ENCODE measurements at places on chromosomes 13 and 19.

GRCh38 chr13:72205773-72206172 is 338.8 kb upstream of the DACH1 start:
- DNase-seq: peak; percentile 39

- DNase-seq: no peak
Measured at GRCh38 chr19:44303320-44303719, 1.5 kb downstream of the ZNF235 start.

DNA sequence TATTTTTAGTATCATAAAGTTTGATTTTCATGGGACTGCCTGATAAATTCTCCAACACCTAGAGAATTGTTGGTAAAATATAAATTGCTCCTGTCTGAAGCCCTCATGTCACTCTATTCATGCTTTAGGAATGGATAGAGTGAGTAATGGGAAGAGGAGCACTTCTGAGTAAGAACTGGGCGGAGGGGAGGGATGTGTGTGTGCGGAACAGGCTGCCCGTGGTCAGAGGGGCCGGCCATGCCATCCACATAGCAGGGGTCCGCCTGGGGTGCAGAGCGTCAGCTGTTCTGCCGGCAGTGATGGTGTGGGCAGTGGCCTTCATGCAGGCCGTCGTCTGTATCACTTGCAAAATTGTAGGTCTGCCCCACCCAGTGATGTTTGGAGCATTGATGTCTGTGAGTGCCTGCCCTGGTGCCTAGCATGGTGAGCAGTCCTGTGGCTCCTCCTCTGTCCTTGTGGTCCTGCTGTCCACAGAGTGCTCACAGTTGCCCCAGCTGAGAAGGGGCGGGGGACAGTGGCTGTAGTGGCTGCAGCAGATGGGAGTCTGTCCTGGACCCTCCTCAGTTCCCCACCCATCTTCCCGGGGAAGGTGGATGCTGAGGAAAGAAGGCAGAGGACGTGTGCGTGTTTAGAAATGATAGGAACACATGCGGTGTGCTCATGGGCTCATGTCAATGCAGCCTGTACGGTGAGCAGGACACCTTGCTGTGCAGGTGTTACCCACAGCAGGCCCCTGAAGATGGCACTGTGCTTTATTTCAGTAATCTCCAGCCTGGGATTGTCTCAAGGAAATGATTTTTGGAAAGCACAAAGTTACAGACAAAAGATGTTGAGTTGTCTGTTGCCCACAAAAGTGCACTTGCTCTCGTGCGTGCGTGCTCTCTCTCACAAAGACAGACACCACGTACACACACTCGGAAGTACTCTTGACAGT is 49.4 kb upstream of the TEX29 start:
- DNase-seq: peak; percentile 42

DNA sequence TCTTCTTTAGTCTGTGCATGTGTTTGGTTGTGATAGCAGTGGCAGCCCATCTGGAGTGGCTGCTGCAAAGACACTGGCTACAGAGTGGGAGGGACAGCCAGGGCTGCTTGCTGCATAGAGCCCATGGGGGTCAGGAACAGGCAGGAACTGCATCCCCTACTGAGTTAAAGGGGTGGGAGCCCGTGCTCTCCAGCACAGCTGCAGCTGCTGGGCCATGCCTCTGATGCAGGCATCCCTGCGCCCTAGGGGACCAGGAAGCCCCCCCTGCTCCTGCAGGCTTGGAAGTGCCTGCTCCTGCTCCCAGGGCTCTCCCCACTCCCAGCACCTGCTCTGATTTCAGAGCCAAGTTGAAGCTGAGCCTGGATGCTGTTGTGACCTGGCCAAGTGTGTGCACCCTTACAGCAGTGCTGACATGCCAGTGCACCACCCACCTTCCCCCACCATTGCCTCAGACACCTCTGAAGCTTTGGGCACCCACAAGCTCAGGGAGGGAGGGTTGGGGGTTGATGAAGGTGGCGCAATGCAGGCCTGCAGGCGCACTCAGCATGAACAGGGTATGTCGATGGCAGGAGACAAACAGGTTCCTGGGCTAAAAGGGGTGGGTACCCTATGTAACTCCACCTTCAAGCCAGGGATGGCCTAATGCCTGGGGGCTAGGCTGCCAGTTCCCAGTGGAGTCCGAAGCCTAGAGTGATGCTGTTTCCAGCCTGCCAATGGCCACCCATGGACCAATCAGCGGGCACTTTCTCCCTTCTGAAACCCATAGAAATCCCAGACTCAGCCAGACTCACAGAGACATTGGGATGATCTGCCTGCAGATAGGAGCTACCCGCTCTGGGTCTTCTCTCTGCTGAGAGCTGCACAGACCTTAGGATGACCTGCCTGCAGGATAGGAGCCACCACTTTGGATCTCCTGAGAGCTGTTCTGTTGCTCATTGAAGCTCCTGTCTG is 919.9 kb upstream of the MIR17HG start:
- no peak for DNase-seq

DNA sequence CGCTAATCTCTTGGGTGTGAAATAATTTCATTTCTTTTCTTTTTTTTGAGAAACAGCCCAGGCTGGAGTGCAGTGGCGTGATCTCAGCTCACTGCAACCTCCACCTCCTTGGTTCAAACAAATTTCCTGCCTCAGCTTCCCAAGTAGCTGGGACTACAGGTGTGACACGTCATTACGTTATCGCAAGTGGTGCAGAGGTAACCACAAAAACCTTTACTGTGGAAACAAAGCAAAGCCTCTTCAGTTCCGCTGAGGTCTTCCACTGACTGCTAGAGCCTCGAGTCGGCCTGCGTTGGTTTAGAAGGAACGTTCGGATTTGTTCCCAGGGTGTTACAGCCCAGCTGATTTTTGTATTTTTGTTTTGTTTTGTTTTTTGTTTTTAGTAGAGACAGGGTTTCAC is 2.0 kb upstream of the ZNF784 start:
- DNase-seq: no peak

DNA sequence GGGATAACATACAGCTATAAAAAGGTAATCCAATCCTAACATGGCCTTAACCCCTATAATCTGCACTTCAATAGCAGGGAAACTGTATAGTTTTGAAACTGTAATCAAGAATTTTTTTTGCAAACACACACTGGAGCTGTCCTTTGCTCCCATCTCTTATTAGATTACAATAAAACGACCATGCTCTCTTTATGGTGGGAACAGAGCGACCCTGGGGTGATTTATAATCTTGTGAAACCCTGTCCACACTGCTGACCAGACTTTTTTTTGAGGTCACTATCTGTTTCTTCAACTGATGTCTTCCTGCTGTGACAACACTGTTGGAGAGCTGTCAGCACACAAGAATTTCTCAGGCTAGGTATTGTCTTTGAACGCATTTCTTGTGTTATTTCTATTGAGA is 35.3 kb downstream of the DACH1 start:
- DNase-seq: no peak

DNA sequence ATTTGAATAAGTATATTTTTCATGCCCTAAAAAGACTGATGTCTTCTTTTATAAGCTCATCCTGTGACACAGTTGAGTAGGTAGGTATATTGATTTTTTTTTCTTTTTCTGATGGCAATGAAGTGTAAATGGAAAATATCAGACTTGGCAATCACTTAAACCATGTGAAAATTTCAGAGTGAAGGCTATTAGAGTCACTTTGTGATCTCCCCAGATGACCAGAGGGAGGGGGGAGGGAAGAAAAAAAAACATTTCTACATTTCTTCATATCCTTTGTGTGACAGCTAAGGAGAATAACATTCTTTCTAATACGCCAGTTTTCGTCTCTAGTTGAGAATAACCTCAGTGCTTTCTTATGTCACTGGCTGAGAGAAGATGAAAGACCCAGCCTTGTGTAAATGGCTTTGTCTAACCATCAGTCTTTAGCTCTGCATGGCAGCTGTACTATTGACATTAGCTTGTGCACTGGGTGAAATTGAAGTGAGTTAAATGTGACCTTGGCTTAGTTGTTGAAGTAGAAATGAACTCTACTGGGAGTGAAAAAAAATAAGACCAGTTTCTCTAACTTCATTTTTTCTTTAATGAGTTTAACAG is 332.1 kb upstream of the DACH1 start:
- no peak for DNase-seq

GRCh38 chr13:97600458-97601075 is 166.6 kb downstream of the RAP2A start:
- DNase-seq: peak; percentile 65

DNA sequence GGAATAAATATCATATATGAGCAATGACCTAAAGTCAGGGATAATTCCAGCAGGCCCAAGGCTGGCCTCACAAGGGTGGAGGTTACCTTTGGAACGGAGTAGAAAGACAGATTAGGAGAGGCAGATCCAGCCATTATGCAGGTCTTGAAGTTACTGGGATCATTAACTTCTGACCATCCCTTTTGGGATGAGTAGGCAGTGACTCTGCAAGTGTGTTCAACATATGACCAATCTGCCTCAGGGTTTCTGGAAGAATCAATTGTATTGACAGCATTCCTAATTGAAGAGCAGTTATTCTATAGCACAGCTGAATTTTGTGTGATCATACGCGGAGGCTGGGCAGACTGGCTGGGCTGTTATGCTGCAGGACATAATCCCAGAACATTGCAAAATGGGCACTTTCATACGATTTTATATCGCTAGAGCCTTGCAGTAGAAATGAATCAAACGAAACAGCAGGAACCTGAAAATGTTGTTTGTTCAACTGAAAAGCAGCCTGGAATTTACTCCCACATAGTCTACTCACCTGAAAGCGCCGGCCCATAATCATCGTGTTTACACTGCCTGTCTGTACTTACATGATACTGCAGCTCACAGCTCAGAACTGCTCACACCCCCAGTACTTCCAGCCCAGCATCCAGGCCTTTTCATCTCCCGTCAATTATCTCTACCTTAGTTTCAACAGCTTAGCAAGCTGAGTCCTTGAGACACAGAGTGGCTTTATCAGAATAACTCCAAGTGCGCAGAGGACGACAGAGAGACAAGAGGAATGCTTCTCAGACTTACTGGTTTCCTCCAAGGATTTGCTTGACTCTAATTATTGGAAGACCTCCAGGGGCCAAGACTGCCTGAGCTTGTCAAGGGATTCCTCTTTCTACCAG is 556.1 kb downstream of the EFNB2 start:
- DNase-seq: peak; percentile 81

DNA sequence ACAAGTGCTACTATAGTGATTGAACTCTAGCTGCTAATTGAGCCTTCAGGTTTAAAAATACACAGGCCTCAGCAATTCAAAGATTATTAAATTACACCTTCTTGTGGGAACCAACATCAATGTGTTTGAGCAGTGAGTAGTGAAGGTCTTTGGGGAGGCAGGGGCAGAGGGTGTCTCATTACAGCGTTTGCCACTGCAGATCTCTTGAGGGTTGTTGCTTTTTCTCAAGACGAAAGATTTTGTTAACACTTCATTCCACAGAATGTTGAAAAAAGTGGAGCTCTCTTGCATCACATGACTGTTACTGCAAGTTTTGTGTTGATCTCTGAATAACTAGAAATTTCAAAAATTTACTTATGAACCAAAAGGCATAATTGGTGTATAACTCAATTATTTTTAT is 253.6 kb downstream of the ATP8A2 start:
- no peak for DNase-seq

DNA sequence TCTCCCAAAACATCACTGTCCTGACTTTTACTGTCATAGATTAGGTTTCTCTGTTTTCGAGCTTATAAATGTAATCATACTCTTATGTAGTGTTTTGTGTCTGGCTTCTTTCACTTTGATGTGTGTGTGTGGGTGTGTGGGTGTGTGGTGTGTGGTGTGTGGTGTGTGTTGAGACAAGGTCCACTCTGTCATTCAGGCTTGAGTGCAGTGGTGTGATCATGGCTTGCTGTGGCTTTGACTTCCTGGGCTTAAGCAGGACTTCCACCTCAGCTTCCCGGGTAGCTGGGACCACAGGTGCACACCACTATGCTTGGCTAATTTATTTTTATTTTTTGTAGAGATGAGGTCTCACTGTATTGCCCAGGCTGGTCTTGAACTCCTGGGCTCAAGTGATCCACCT is 59.6 kb downstream of the PDS5B start:
- no peak for DNase-seq

DNA sequence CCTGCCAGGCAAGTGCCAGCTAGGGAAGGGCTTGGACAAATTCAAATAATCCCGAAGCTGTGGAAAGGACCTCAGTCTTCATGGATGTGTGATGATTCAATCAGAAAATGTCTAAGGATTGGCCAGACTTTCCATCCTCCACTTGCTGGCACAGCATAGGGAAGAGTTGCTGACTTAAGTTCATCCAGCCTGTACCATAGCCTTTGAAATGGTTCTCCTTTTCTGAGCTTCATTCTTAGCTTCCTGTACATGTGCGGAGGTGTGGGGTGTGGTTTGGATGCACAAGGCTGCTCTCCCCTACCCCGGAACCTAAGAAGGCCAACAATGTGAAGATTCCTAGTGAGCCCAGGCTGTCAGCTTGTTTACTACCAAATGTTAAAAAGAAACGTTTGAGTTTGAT is 959 bp upstream of the IGFL3 start:
- no peak for DNase-seq

DNA sequence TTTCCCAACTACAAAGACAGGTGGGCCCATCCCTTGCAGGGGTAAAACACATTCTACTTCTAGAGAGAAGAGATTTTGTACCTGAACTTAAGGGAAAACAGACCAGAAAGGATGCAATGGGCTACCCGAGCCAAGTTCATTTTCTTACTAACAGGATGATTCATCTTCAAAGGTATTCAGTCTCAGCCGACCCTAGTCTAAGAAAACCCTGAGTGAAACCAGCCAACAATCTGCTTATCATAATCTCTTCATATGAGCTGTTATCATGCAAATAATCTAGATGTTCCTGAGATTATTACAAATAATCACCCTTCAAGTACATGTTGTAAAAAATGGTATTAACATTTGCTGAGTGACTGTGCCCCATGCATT is 15.6 kb downstream of the PABPC3 start:
- DNase-seq: no peak

- no peak for DNase-seq
Measured at GRCh38 chr19:2425622-2426581, 1.5 kb downstream of the TIMM13 start.

GRCh38 chr13:28743499-28744083 is 24.8 kb upstream of the SLC46A3 start:
- DNase-seq: no peak

GRCh38 chr19:38848299-38849146 is 1.3 kb downstream of the HNRNPL start:
- DNase-seq: no peak
